ENCODE measurements at places on chromosomes 1 and 21. TPM values are rescaled to one million over a fixed set of nuclear protein-coding genes. Genes with fewer than 3 reads are reported as not detected.

DNA sequence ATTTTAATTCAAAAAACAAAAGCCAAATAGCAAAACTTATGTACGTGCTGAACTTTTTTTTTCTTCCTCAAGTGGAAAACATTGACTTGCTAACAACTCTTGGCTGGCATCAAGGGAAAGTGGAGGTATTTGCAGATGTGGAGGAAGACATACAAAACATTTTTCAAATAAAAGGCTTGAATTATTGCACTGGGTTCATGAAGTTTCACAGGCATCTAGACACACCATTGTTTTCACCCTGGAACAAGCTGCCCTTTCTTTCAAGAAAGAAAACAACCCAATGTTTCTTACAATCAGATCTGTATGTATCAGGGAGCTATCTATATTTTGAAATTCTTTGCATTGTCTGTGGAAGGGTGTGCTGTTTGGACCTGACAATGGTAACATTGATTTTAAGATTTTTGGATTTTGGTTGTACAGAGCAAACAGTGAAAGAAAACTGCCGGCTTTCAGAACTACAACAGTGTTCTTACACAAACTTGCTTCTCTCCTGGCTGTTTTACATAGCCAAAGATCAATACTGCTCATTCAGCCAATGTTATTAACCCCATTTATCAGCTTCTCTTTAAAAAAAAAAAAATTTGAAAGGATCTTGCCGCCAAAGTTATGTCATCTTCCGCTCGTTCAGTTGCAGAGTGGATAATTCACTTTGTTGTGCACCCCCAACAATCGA lies 187.7 kb upstream of the FOXD3 start:
- no peak for DNase-seq

DNA sequence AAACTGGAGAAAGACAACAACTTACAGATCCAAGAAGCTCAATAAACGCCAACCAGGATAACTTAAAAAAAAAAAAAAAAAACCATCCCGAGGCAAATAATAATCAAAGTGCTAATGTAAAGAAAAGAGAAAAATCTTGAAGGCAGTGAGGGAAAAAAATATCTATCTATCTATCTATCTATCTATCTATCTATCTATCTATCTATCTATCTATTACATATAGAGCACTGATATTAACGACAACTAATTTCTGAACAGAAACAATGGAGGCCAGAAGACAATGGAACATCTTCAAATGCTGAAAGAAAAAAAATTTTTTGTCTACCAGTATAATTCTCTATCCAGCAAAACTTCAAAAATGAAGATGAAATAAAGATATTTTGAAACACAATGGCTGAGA lies 18.0 kb downstream of the PACC1 start:
- DNase-seq = no peak

DNA sequence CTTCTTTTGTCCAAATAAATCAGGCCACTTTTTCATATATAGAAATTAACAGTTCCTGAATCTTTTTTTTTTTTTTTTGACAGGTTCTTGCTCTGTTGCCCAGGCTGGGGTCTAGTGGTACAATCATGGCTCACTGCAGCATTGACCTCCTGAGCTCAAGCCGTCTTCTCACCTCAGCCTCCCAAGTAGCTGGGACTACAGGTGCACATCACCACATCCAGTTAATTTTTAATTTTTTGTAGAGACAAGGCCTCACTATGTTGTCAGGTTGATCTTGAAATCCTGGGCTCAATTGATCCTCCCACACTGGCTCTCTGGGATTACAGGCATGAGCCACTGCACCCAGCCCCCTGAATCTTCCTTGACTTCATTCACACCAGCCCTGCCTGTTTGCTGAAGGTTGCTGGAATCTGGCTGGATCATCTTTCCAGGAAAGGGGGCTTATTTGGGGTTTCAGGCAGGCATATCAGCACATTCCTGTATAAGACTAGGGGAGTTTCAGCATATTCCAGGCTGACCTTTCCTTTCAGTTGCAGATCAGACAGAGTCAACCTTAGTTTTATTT lies 78.2 kb upstream of the ARHGAP29 start:
- DNase-seq = no peak

DNA sequence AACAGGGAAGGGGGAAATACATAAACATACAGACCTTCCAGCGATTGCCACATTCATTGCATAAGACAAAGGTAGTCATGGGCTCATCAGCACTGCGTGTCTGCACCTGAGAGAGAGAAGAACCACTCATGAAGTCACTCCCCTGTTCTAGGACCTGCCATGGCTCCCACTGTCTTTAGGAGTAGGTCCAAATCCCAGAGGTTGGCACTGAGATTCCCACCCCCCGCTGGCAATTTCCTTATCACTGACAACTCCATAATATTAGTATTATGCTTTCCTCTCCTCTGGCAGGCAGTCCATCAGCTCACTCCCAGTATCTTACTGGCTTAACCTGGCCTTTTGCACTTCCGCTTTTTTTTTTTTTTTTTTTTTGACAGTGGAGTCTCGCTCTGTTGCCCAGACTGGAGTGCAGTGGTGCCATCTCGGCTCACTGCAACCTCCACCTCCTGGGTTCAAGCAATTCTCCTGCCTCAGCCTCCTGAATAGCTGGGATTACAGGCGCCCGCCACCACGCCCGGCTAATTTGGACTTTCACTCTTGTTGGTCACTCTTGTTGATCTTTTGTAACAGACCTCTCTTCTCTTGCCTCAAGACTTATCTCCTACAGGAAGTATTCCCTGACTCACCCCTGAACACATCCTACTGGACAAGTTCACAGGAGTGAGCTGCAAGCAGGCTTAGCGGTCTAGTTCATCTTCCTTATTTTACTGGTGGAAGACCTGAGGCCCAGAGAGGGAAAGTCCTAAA lies 14.8 kb upstream of the ZNF436 start:
- no peak for DNase-seq

GRCh38 chr1:14698314-14698713 lies 99.8 kb downstream of the KAZN start:
- DNase-seq = no peak

GRCh38 chr1:29511436-29511835 lies 275.1 kb downstream of the PTPRU start:
- DNase-seq = no peak

DNA sequence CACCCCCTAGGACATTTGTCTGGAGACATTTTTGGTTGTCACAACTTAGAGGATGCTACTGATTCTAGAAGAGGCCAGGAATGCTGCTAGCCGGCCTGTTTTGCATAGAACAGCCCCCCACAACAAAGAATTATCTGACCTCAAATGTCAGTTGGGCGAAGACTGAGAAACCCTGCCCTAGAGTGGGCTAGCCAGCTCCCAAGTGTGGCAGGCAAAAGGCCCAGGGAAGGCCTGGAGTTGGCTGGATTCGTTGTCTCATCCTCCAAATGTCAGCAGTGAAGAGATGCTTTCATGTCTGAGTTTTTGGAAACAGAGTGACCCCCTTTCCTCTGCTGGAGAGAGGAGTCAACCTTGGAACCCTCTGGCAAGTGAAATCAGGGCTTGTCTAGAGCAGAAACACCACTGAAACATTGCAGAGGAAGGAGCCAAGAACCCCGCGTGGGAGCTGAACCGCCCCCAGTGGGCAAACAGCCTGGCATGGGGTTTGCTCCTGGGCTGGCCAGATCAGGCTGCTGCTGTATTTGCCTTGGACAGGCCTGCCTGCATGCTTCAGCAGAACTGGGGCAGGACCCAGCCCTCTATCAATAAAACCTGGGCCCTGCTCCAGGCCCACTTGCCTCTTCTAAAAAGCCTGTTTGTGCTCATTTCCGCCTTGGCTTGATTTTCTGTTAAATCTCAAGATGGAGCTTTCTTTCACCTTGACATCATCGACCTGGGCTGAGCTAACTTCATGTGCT lies 32.9 kb downstream of the RASSF5 start:
- no peak for DNase-seq

Gene GPR61
- 1.6 TPM for polyA plus RNA-seq

Gene S100A14
- 0.18 TPM for polyA plus RNA-seq

GRCh38 chr1:226490426-226490809 lies 58.1 kb upstream of the STUM start:
- no peak for DNase-seq

DNA sequence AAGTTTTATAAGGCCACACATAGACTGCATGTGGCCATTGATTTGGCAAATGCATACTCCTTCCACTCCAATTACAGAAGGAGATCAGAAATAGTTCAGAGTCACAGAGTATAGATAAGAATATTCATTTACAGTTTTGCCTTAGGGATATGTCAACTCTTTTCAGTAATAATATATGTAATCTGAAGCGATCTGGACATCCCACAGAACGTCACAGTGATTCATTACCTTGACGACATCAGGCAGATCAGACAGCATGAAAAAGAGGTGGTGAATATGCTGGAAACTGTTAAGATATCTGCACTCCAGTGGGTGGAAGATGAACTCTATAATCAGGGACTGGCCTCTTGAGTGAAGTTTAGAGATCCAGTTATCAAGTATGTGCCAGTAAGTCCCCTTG lies 240.4 kb downstream of the DPYD start:
- no peak for DNase-seq

Gene MX2
- polyA plus RNA-seq = 1.1 TPM

DNA sequence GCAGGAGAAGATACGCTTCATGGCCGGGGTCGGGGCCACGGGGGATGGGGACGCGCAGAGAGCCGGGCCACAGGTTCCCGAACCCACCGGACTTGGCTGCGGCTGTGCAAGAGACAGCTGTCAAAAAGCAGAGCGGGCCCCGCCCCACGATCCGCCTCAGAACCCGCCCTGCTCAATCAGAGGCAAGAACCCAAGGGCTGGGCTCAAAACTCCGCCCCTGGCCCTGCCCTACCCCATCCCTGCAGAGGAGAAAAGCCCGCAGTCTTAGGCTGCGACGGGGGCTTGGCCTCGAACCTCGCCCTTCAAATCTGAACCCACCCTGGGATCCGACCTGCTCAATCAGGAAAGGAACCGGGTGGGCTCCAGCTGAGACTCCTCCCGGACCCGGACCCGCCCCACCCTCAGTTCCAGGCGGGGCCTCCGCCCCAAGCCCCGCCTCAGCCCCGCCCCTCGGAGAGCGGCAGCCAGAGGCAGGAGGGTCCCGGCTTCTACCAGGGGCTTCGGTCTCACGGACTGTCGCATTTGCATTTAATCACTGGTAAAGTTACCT lies at the start of gene ANKRD35:
TSS of gene ANKRD35 (minus strand) at position 129 of the 550 bp plus-strand sequence. CDS start at position 21, 108 bp downstream.
- no peak for DNase-seq

Gene MSH4
- 0.33 TPM for polyA plus RNA-seq

GRCh38 chr1:161921990-161922389 lies 101.7 kb downstream of the OLFML2B start:
- no peak for DNase-seq

- DNase-seq = no peak
Observed at GRCh38 chr1:246798606-246799496, 74.6 kb downstream of the SCCPDH start.

Gene NR1I3
- 0.83 TPM for polyA plus RNA-seq

DNA sequence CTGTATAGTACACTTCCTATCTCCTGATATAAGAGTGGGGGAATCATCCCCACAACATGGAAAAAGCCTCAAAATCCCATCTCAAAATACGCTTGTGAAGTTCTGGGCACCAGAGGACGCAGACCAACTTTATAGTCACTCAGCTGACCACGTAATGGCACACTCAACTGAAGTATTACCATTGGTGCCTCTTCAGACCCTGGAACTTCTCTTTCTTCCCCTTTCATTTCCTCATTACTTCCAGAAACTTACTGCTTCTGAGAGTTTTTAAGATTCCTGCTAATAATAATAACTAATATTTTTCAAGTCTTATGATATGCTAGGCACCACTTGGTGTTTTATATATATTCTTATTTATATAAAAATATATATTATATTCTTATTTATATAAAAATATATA lies 202.6 kb downstream of the PTPRC start:
- no peak for DNase-seq

Gene MCOLN3
- 3.4 TPM for polyA plus RNA-seq

DNA sequence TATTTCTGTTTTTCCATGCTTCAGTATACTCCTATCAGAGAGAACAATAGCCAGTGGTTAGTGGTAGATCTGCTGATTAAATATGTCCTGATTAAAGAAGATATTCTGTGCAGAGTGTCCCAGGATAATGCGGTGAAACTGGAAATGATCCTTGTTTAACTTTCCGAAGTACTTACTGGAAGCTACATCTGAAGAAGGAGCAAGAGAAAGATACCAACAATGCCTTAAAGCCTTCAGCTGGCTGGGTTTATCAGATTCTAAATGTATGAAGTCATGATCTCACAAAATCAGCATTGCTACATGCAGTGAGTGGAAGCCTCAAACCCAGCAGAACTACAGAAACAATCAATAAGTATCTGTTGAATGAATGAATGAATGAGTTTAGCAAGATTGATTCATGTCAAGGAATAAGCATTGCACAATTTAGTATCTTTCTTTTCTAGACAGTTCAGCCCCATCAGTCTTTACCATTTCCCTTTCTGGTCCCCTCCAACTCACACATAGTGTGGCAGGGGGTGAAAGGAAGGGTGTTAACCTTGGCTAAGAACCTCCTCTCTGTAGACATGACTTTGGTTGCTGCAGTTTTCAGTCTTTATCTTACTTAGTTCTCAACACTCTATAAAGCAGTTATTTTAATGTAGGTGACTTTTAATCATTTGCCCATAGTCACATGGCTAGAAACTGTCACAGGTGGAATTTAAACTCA lies 24.7 kb upstream of the DNASE2B start:
- no peak for DNase-seq

DNA sequence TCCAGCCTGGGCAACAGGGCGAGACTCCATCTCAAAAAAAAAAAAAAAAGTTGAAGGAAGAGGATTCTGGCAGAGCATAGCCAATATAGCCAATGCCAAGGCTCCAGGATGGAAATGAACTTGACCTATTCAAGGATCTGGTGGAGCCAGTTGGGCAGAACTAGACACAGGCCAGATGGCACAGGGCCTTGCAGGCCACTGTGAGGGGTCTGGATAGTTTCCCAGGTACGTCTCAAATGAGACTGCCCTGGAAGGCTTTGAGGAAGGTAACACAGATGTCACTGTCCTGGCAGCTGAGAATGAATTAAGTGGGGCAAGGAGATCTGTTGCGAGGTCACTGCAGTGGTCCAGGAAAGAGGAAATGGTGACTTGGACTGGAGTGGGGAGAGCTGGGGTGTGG lies 12.0 kb upstream of the ARHGEF19 start:
- no peak for DNase-seq

Gene PCAT6
- 1.6 TPM for polyA plus RNA-seq

- DNase-seq = no peak
Observed at GRCh38 chr1:158992787-158993312, 16.9 kb upstream of the IFI16 start.

GRCh38 chr1:218705911-218706893 lies 361.1 kb downstream of the TGFB2 start:
- no peak for DNase-seq

DNA sequence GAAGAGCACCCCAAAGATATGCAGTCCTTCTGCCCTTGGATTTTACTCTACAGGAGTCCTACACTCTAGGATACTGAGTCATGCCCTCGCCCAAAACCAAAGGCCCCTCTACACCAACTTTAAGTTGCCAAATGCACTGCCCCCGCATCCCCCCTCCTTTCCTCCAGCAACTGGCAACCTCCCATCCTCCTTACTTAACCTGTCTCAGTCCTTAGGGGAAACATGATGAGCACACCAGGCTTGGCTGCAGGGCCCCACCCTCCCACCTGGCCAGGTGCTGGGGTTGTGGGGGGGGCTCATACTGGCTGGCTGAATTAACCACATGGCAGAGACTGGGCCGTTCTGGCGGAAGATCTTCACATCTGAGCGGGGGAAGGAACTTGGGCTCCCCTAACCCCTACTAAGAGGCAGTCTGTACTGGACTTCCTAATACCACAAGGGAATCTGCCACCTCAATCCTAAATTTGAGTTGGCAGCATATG lies 1.2 kb downstream of the HDGF start:
- DNase-seq = no peak

All from forelimb muscle (tissue), 1 donor.